ENCODE measurements at places on chromosomes 4 and X. TPM values are rescaled to one million over a fixed set of nuclear protein-coding genes. Genes with fewer than 3 reads are reported as not detected.

GRCh38 chr4:2788101-2788500 is 4.8 kb upstream of the SH3BP2 start:
- H3K27me3 ChIP-seq = no peaks in the 10 kb centered on the region
- no peak overlapping the region for H3K27ac ChIP-seq
- H3K4me3 ChIP-seq = no peak overlapping the region
- DNase-seq = no peak

The GAGE12H gene
- not detected for total RNA-seq

GRCh38 chr4:61251129-61251528 is 51.0 kb downstream of the ADGRL3 start:
- no peak overlapping the region for H3K27ac ChIP-seq
- no peaks in the 10 kb centered on the region for H3K27me3 ChIP-seq
- no peaks in the 10 kb centered on the region for H3K4me1 ChIP-seq
- no peaks in the 10 kb centered on the region for H3K36me3 ChIP-seq

DNA sequence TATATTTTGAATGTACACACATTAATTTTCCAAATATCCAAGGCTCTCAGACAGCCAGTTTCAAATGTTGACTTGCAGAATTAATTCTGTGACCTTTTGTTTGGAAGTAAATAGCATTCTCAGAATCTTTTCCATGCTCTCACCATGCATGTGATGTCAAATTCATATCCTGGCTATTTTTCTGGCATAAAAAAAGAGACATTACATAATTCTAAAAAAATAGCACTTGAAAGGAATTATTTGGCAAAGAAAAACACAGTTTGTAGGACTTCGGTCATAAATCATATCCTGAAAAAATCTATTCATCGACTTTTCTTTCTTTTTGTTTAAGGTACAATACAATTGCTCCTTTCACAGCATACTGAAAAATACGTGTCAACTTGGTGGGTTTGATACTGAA is 111.2 kb downstream of the GLRA3 start:
- no peak overlapping the region for H3K27ac ChIP-seq
- no peaks in the 10 kb centered on the region for H3K4me1 ChIP-seq
- no peaks in the 10 kb centered on the region for H3K27me3 ChIP-seq
- H3K4me3 ChIP-seq = no peak overlapping the region

DNA sequence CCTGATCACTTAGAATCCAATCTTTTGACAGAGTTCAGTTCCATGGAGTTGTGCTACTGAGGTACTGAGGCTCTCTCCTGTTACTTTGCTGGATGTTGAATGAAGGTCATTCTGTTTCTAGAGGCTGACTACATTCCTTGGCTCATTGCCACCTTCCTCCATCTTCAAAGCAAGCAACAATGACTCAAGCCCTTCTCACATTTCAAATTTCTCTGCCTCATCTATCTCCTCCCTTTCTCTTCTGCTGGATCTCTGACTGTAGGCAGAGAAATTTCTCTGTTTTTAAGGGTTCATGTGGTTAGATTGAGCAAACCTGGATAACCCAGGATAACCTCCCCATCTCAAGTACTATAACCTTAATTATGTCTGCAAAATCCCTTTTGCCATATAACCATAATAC is 775.4 kb downstream of the STPG2 start:
- H3K4me1 ChIP-seq = no peaks in the 10 kb centered on the region
- no peak for DNase-seq
- H3K27ac ChIP-seq = no peak overlapping the region
- H3K4me3 ChIP-seq = no peak overlapping the region

The SNCA gene
- total RNA-seq = 6.0 TPM

DNA sequence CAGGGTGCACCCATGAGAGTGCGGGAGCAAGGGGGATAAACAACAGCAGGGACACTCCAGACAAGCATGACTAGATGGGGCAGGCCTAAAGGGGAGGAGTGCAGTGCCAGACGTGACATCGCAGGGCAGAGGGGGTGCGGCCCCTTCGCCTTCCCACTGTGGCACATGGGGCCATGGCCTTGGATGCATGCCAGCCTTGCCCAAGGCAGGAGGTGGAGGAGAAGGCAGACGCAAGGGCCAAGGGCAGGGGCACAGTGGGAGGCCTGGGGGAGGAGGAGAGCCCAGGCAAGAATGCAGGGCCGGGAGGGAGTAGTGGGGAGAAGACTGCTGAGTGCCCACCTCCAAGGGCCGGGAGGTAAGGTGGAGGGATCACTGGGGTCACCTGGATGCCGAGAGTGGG is 21.6 kb downstream of the PNMA6E start:
- H3K4me3 ChIP-seq = no peak overlapping the region
- no peaks in the 10 kb centered on the region for H3K4me1 ChIP-seq
- H3K27ac ChIP-seq = no peak overlapping the region
- H3K36me3 ChIP-seq = no peaks in the 10 kb centered on the region

The BCORL1 gene
- total RNA-seq = 67.4 TPM

The PCDH19 gene
- total RNA-seq = 0.08 TPM

The CLCN4 gene
- 2.5 TPM for total RNA-seq

GRCh38 chrX:68945603-68946228 is 116.9 kb downstream of the EFNB1 start:
- H3K27ac ChIP-seq = no peak overlapping the region
- H3K4me1 ChIP-seq = no peaks in the 10 kb centered on the region
- DNase-seq = no peak
- H3K36me3 ChIP-seq = no peaks in the 10 kb centered on the region
